ENCODE measurements at places on chromosomes 2 and 18.

DNA sequence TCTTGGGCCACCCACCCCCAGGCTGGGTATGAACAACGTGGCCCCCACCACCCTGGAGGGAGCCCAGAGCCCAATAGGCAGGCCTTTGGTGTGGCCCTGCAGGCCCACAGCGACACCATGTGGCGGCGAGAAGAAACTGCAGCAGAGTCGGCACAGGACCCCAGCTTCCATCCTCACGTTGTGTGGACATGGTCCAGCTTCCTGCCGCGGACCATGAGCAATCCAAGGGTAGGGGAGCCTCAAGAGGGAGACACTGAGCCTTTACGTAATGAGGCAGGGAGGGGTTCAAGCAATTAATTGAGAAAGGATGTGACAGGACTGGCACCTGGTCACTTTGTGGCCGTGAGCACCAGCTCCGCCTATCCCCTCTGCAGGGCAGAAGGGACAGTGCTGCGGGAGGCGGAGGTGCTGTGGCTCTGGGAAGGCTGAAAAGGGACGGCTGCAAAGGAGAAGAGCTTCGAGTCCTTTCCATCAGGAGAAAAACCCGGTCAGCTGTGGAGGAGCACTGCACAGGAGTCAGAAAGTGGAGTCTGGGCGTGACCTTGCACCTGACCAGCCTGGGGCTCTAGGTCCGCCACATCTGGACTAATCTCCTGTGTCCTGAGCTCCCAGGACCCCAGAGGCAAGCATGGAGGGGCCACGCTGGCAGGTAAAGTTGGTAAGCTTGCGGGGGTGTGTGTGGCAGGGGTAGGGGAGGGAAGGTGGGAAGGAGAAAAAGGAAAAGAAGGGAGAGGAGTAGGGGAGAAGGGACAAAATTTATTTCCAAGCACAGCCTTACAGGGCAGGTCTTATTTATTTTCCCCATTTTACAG lies 44.9 kb downstream of the TMEM37 start:
- H3K4me1 ChIP-seq = peaks cover 1% of the 10 kb centered on the region
- DNase-seq = peak; percentile 36
- H3K4me3 ChIP-seq = no peak overlapping the region

GRCh38 chr2:178397002-178397605 lies 53.9 kb downstream of the PRKRA start:
- H3K4me3 ChIP-seq = no peak overlapping the region
- peak; percentile 51 for DNase-seq
- H3K36me3 ChIP-seq = no peaks in the 10 kb centered on the region
- no peaks in the 10 kb centered on the region for H3K4me1 ChIP-seq
- H3K27me3 ChIP-seq = no peaks in the 10 kb centered on the region

DNA sequence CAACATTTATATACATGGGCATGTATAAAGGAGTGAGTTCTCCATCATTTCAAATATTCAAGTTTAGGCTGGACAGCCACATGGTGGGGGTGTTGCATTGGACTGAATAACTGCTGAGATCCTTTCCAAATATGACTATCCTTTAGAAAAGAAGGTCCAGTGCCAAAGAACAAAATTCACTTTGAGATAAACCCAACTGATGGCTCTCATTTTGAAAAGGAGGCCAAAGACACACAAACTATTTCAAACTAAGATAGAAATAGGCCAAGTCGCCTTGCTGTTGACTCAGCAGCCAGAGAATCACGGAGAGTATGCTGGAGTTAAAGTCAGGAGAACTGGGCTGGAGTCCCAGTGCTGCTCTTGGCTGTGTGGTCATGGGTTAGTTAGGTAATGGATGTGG lies 204.5 kb upstream of the LRATD1 start:
- DNase-seq = no peak
- no peak overlapping the region for H3K27ac ChIP-seq
- no peak overlapping the region for H3K4me3 ChIP-seq

- H3K4me1 ChIP-seq = peaks cover under 1% of the 10 kb centered on the region
- DNase-seq = peak; percentile 59
- H3K27ac ChIP-seq = no peak overlapping the region
- no peaks in the 10 kb centered on the region for H3K36me3 ChIP-seq
Observed at GRCh38 chr2:135916207-135916606, 40.0 kb upstream of the MCM6 start.

GRCh38 chr2:126413079-126413478 lies 242.9 kb upstream of the GYPC start:
- peak overlapping the region; percentile 67 for H3K27ac ChIP-seq
- no peak for DNase-seq
- H3K4me3 ChIP-seq = peak overlapping the region; percentile 18
- H3K27me3 ChIP-seq = no peaks in the 10 kb centered on the region

DNA sequence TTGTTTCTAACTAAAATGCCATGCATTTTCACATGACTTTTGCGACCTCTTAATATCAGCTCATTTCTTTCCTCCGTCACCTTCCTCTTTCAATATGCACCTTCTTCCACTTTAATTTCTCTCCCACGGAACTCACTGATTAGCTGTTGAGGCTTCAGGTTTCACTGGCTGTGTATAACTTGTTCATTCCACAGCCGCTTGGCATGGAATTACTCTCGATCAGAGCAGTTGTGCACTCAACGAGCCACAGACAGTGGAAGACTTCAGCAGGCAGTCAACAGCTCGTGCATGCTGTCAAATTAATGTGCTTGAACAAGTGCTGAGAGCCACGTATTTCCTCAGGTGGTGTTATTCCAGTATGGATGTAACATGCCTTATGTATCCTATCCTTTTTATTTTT lies 491.2 kb upstream of the DDX18 start:
- H3K36me3 ChIP-seq = no peaks in the 10 kb centered on the region
- no peak overlapping the region for H3K27ac ChIP-seq
- no peaks in the 10 kb centered on the region for H3K4me1 ChIP-seq

All from naive thymus-derived CD8-positive, alpha-beta T cell (primary cell).